ENCODE measurements at places on chromosomes 1 and 21.

DNA sequence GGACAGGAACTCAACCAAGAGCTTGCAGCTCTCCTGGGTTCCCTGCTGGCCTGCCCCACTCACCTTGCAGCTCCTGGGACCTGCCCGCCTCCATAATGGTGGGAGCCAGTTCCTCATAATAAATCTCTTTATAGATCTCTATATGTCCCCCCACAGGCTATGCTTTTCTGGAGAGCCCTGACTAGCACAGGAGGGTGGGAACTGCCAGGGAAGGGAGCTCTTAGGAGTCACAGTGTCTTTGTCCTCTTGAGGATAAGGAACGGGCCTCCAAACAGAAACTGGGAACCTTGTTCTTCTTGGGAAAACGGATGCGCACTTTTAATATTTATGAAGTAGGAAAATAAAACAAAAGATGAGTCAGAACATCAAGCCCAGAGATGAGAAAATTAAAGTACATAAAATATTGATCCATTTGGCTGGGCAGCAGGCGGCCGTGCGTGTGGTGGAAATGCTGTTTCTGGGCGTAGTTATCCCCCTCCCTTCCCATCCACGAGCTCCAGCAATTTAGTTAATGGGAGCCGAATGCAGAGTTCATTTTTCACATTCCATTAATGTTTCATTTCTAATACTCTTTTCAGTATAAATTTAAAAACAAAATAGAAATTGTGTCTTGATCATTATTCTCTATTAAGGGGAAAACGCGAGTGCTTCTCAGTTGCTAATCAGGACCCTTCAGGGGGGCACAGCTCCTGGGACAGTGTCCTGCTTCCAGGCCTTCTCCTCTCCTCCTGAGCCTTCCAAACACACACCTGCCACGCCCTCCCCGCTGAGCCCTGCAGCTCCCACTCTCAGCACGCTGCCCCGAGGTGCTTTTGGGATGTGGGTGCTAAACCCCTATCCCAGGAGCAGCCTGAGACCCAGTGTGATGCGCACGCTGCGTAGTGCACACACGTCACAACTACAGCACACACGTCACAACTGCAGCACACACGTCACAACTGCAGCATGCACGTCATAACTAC is 323.3 kb upstream of the AJAP1 start:
- no peak for DNase-seq

DNA sequence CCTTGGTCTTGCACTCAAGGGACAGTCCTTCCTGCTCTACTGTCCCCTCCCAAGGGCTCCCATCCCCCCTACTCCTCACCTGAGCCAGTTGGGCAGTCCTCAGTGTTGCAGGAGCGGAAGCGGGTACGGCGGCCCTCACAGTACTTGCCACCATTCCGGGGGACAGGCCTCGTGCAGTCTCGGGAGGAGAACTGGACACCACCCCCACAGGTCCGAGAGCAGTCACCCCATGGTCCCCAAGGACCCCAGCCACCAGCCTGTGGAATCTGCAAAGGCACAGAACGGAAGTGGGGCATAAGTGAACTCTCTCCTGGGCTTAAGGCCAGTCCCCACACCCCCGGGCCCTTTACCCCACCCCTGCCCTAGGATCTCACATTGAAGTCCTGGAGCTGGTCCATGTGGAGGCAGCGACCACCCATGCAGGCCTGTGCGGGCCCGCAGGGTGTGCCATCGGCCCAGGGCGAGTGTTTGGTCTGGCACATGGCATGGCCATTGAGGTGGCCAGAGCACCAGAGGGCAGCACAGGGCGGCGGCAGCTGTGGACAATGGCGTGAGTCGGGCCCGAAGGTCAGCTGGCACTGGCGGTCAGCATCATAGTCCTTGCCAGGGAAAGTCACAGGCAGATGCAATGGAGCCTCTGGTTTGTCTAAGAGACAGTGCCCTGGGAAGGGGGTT is 5.2 kb downstream of the ADAMTS4 start:
- DNase-seq, result no peak

- no peak for DNase-seq
These were observed 21.8 kb downstream of the ATPAF1 start for GRCh38 chr1:46646331-46646730.

DNA sequence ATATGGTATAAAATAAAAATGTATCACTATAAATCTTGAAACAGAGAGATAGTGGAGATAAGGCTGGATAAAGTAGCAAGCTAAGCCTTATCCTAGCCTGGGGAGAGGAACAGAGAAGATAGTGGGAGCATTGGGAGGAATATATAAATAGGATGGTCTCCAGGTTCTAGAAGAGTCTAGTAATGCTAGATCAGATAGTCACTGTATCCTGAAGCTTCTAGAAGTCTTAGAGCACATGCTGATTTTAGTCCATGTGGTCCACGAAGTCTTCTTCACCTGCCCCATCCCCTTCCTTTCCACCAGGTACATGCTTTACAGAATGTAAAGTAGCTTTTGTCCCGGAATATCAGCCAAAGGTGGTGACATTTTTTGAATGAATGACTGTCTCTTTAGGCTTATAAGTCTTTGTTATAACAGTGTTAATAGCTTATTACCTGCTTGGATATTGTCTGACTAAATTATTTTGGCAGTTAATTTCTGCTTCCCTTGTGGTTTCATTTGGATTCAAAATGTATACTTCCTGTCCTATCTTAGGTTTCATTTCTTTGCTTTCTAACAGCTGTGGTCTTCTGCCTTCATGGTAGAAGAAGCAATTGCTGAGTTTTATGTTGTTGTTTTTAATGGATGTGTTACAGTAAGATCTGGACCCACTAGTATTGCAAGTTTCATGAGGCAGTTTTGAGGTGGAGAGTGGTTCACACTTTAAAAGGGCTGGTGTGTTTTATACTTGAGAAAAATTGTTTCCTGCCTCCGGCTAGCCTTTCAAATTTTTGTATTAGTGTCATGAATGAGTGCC is 5.9 kb downstream of the SMG7 start:
- no peak for DNase-seq

DNA sequence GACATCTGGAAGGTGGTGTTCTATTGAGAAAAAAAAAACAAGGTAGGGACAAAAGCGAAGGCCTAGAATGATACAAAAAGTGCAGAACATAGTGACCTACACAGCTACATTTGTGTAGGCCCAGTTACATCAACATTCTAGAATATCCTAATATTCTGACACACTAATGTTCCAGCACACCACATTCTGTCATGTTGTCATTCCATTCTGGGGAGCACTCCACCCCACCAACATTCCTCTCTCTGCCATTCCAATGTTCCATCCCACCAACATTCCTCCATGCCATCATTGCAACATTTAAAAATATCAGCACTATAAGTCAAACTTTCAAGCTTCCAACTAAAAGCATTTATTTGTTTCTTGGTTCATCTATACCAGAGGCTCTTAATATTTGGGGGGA is 28.5 kb downstream of the COA7 start:
- DNase-seq, result no peak

DNA sequence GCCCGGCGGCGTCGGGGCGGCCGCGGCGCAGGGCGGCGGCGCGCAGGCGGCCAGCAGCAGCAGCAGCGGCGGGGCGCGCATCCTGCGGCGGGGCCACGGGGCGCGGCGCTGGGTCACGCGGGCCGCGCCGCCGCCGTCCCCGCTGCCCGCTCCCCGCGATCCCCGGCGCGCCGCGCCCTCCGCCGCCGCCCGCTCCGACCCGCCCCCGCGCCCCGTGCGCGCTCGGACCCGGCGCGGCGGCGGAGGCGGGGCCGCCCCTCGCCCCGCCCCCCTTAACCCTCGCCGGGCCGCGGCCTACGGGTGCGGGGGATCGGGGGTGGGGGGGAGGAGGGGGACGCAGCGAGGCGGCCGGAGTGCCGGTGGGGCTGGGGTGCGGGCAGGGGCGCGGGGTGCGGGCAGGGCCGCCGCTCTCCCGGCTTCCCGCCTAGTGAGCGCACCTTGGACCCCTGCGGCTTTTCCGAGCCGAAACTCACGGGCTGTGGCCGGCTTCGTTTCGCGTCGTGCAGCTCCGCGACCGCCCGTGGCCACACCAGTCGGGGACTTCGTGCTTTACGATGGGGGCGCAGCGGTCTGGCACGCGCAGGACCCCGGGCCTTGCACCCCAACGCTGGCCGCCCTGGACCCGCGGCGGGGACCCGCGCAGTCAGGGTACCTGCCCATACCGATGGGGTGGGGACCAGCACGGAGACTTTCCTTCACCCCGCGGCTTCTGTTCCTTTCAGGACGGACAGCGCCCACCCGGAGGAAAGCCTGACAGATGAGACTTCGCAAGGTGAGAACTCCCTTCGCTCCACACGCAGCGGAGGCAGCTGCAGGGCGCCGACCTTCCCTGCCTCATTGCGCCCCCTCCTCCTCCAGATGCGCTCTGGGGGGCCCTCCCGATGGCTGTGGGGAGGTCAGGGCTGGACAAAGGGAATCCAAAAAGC is at the start of gene FNDC10:
TSS of gene FNDC10 (minus strand) at position 201 of the 926 bp plus-strand sequence. CDS start at position 81, 120 bp downstream.
- DNase-seq, result no peak

DNA sequence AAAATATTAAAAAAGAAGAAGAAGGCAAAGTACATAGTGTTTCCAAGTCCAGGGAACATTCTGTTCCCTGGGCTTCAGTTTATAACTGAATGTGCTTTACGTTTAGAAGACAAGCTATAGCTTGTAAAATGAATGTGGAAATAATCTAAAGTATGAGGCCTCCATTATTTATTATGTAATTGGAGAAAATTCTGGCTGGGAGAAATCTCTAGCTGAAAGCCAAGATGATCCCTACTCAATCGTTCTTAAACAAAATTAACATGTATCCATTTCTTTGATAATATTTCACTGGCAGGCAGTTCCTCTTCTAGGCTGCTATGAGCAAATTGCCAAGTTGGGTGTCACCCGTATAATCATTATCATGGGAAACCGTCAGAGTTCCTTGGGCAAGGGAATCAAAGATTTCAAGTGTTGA is 52.2 kb upstream of the ETS2 start:
- no peak for DNase-seq

GRCh38 chr1:40155910-40156309 is 5.3 kb upstream of the RLF start:
- DNase-seq, result no peak

GRCh38 chr1:33826711-33827110 is 37.2 kb upstream of the HMGB4 start:
- DNase-seq, result no peak

DNA sequence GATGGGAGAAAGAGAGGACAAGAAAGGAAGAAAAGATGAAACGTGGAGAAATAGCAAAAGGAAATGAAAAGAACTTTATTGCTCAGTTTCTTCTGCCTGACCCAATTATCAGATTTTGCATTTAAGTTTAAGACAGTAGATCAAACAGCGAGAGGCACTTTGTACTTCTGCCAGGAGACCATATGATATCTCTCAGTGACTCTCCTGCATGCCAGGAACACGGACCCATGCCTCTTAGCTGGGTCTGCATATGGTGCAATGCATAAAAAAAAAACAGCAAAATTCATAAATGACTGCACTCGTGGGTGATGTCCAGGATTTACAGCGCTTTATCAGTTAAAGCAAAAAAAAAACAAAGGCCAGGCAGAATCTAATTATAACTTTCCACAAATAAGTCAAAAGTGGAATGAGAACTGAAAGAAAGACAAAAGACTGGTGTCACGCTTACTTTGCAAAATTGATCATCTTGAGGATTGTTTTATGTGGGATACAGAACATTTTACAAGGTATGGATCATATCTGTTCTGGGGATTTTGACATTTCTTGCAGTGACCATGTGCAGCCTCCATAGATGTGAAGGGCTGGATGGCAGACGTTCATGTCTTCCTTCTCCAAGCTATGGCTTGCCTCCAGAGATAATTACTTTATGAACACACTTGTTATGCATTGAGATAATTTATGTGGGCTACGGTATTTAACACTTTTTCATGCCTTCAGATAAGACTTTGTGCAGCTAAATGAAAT is 79.5 kb downstream of the RUNX1 start:
- DNase-seq, result no peak

GRCh38 chr1:87439821-87440220 is 111.1 kb downstream of the LMO4 start:
- DNase-seq, result no peak

DNA sequence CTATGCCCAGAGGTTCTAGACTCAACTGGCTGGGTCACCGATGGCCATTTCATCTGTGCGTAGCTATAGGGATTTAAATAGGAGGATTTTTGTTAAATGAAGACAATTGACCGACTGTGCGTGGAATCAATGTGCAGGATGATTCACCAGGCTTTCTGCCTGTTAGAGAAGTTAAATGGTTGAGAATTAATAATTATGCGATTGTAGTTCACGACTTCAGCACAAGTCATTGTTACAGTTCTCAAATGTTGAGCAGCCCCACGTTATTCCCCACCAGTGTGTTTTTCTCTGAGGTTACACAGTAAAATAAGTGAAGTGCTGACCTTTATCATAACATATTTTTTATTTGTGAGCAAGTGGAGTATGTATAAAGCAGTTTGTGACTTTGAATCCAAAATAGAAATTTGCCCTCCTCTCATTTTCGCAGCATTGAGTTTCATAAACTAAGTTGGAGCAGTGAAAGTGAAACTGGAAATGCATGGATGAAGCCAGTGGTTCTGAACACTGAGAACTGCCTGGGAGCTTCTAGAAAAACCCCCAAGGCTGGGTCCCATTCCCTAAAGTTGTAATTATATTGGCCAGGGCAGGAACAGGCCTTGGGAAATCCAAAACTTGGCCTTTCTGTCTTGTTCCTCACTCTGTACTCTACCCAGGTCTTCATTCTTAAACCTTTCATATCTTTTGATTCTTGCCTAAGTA is 102.6 kb downstream of the GALNT2 start:
- no peak for DNase-seq

GRCh38 chr1:6494627-6495026 is 3.2 kb upstream of the PLEKHG5 start:
- DNase-seq, result no peak

DNA sequence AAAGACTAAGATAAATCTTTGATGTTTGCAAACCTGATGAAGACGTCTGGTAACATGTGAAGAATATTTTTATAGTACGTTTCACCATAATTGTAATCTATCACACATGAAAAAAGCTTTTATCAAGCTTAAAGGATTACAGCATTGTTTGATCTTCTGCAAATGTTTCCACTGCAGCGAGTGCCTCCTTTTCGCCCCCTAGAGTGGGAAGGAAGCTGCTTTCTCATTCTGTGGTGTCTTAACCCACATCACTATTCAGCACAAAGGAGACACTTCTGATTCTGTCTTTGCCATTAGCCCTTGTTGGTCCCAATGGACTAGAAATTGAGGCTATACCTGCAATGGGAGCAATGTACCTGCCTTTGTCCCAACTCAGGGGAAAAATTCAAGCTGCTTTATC is 46.0 kb upstream of the IL12RB2 start:
- no peak for DNase-seq

GRCh38 chr1:9395018-9395417 is 102.3 kb downstream of the SPSB1 start:
- DNase-seq, result no peak

GRCh38 chr1:18869847-18870594 is 10.6 kb upstream of the TAS1R2 start:
- no peak for DNase-seq

- no peak for DNase-seq
These were observed 2.7 kb downstream of the PSMG1 start for GRCh38 chr21:39180429-39181019.

Data from GDM1 (cell line).